Hindlimb muscle (tissue), 1 donor: ENCODE measurements at places on chromosomes 7 and 10. TPM values are rescaled to one million over a fixed set of nuclear protein-coding genes. Genes with fewer than 3 reads are reported as not detected.

DNA sequence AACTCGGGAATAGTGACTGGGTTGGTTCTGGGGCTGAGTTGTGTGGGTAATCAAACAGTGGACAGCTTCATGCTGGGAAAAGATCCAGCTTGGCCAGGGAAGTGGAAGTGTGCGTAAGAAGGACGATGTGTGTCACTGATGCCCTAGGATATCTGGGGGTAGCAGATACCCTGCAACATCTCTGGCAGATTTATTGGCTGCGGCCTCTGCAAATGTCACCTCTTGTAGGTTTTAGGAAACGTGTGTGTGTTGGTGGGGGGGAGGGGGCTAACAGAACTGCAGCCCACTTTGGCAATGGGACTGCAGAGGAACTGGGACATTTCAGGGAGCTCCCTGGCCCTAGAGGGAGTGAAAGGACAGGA lies 965 bp upstream of the AGAP3 start:
- no peak for DNase-seq

DNA sequence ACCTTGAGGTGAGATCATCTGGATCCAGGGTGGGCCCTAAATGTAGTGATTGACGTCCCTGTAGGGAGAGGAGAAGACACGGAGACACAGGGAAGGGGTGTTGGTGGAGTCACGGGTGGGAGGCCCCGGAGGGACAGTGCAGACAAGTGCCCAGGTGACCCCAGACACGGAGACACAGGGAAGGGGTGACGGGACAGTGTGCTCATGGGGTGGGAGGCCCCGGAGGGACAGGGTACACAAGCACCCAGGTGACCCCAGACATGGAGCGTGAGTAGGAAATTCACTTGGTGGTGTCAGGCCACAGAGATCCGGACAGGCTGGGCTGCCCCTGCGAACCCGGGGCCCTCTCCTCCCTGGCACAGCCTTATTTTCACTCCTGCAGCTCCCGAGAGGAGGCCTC lies 176.9 kb downstream of the PTPRN2 start:
- no peak for DNase-seq

- no peak for DNase-seq
Observed at GRCh38 chr10:121627876-121628581, 29.8 kb upstream of the FGFR2 start.

DNA sequence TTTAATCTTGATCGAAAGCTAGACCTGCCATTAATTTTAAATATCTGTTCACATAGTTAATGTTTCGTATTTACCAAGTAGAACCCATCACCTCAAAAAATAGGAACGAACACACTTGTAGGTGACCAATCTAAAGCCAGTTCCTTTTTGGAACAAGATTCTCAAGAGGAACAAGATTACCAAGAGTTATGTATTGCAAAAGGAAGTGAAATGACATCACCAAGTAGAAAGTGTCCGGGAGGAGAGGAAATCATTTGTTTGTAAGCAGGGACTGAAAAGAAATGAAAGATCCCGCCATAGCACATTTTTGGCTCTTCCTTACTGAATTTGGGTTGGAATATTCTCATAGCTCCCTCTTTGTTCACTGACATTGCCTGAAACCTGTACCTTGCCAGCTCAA lies 1200.5 kb downstream of the SORCS1 start:
- no peak for DNase-seq

GRCh38 chr10:77877441-77878344 lies 48.9 kb downstream of the DLG5 start:
- no peak for DNase-seq

GRCh38 chr10:96238646-96239623 lies 32.4 kb downstream of the BLNK start:
- no peak for DNase-seq

DNA sequence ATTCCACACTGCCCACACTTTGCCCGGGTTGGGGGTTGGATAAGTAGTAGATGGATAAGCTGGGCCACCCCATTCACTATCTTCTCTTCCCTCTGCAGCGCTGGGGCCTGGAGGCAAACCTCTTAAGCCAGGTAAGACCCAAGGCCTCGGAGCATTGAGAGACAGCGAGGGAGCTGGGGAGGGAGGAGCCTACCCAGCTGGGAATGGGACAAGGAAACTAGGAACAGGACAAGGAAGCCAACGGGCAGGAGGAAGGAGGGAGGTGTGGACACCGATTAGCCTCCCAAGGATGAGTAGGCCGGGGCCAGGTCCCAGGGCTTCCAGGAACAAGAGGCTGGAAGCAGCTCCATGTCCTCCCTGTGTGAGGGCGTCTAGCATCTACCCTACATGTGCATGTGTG lies 9.6 kb downstream of the ELN start:
- no peak for DNase-seq

- DNase-seq = no peak
Observed at GRCh38 chr10:8054494-8055407, at the start of gene GATA3. Gene GATA3 (plus strand): TSS chr10:8054688. CDS start chr10:8055656, 968 bp downstream.

DNA sequence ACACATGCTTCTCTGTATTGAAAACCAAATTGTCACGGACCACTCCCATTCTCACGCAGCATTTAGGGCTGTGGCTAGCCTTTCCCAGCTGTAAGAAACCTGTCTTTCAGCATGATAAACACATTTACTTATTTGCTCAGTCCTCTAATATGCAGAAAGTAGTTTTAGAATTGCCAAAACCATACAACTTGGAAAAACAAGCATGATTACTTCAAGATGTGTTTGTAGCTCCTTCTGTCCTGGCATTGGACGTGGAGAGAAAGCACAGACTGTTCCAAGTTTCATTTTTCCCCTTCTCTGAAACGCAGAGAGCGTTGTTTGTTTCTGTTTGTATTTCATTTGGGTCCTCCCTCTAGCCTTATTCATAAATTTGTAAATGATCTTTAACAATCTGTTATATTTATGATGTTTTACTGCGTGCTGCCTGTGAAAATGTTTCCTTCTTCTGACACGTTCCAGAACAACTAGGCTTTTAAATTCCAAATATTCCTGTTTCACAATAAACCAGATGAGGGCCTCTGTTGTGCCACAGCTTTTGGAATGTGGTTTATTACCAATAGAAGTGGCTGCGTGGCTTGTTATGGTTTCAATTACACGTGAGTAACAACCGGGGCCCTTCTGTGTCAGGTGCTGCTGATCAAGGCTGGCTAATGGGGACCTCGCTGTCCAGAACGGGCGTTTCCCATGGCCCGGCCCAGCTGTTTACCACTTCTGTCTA lies 26.1 kb downstream of the MNX1 start:
- DNase-seq = peak; percentile 62

DNA sequence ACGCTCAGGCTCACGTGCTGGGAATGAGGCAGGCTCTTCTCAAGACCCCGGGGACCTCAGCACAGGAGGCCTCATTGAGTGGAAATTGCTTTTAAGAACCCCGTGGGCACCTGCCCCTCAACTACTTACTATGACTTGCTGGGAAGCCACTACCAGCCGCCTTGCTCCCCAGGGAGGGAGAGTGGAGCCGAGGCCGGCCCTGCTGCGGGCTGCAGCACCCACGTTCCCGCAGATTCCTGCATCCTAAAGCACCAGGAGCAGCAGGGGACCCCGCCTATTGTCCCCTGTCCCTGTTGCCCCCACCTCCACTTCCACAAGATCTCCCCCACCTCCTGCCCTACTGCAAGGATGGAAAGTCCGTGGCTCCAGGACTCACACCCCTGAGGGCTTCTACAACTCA lies 541.6 kb upstream of the PFKP start:
- no peak for DNase-seq

DNA sequence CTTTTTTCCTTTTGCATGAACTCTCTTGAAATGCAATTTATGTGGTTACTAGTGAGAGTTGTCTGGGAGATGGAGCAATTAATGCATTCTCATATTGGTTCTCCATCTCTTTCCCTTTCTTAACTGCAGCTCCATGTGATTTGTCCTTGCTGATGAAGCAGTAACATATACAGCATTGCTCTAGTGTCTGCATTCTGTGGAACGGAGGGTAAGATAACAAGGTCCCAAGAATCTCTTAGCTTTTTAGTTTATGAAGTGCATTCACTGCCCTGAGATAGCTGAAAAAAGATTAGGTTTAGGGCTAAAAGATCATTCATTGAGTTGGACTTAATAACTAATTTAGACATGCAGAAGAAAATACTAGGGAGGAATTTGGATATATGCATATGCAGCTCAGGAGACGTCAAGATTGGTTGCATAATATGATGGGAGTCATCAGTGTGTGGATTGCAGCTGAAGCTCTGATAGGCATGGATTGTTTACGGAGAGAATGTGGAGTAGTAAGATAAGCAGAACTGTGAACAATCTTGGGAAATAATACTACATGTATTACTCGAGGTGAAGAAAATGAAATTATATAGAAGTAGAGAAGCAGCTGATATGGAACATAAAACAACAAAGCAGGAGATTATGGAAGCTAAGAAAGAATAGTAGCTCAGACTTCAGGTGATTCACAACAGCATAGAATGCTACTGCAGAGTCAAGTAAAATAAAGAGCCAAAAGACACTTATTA lies 404.7 kb downstream of the ARL4A start:
- no peak for DNase-seq

DNA sequence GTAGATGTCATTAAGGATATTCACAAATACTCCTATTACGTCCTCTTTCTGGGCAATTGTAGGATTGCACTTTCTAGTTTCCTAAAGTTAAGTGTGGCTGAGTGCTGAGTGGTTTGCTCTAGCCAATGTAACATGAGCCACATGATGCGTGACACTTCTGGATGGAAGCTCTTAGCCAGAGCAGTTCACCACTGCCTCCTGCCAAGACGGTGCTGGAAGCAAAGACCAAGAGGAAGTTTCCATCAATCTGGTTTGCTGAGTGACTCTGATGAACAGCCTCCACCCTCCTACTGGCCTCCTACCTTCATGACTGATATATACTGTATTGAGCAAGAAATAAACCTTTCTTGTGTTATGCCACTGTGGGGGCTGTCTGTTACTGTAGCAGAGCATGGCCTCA lies 318.1 kb downstream of the KCNMA1 start:
- DNase-seq = no peak

GRCh38 chr7:22702516-22702915 lies 24.5 kb upstream of the IL6 start:
- no peak for DNase-seq

GRCh38 chr10:103197174-103197573 lies 4.1 kb upstream of the NT5C2 start:
- DNase-seq = peak; percentile 25

GRCh38 chr7:43632746-43633145 lies 49.8 kb downstream of the STK17A start:
- DNase-seq = no peak

DNA sequence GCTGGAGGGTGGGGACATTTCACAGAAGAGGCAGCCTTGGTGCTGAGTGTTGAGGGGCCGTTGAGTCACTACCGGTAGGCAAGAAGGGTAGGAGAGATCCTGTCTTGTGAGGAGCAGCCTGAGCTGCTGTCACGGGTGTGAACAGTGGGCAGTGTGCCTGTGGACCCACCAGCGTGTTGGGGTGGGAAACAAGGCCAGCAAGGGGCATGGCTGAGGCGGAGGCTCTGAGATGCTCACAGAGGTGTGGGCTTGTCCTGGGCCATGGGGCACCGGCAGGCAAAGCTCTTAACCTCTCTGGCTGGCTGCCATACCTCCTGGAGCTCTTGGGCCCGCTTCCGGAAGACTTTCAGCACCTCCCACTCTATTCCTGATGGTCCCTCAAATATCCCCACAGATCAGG lies 33.6 kb upstream of the SMARCD3 start:
- DNase-seq = no peak

- no peak for DNase-seq
Observed at GRCh38 chr10:110619514-110620397, 24.4 kb upstream of the RBM20 start.

GRCh38 chr10:132624847-132625471 lies 87.4 kb downstream of the INPP5A start:
- DNase-seq = no peak

DNA sequence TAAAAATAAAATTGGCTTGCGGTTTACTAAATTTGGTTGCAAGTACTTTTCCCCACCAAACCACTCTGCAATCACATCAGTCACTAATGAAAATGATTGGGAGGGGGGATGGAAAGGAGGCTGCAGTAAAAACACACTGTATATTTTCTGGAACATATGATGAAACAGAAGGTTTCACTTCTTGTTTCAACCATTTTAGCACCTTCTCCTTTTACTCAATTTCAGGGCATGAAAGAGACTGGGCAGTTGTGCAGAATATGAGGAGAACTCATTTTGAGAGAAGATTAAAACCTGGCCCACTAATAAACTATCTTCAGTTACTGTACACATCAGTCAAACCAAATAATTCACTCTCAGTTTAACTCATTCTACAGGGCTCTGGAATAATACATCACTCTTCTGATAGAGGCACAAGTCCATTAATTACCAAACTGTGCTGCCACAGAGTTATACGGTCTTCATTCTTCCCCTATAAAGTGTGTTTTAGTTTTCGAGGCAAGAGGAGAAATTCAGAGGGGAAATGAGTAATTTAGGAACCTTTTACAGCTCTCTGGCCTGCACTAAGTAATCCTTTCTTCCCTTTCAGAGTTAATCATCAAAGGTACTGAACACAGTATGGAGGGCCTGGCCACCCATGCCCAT lies 25.5 kb downstream of the JAZF1 start:
- DNase-seq = no peak

DNA sequence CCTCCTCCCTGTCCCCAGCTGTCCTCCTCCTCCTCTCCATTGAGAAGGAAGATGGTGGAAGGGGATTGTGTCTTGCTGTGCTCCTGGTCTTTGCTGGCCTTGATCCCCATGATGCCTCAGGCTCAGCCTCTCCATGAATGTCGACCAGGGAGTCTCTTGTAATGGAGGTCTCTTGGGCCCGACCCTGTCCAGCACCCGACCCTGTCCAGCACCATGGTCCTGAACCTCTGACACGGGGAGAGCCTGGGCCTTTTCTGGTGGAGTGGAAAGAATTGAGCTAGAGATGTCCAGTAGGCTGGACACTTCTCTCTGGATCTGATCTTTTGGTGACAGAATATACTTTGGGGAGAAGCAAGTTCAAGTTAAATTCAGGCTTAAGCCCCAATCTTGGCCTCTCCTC lies 42.3 kb upstream of the HMX3 start:
- no peak for DNase-seq

DNA sequence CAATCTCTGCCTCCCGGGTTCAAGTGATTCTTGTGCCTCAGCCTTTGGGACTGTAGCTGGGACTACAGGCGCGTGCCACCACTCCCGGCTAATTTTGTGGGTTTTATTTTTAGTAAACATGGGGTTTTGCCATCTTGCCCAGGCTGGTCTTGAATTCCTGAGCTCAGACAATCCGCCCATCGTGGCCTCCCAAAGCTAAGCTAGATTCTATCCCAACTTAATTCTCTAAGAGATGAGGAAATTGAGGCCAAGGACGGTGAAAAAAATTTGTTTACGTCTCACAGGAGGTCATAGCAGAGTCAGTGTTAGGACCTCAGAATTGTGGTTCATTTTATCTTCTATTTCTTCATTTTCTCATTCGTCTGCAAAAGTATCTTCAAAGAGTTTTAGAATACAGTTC lies 6.1 kb downstream of the CCAR1 start:
- no peak for DNase-seq

GRCh38 chr7:44961844-44962482 lies 16.9 kb downstream of the MYO1G start:
- no peak for DNase-seq

- no peak for DNase-seq
Observed at GRCh38 chr7:74014931-74015330, 13.0 kb upstream of the ELN start.

The CYP3A7 gene
- polyA plus RNA-seq = not detected

The ACHE gene
- polyA plus RNA-seq = 82.8 TPM

The GBX1 gene
- polyA plus RNA-seq = 2.7 TPM

The OR2A1 gene
- 0.19 TPM for polyA plus RNA-seq

The HACD1 gene
- 137 TPM for polyA plus RNA-seq

The NODAL gene
- polyA plus RNA-seq = 0.68 TPM

The HMX2 gene
- not detected for polyA plus RNA-seq

The TFPI2 gene
- polyA plus RNA-seq = 1.8 TPM

The AS3MT gene
- 7.3 TPM for polyA plus RNA-seq

The ATRNL1 gene
- polyA plus RNA-seq = 0.45 TPM

The PON1 gene
- polyA plus RNA-seq = 0.46 TPM

The SDK1 gene
- 3.6 TPM for polyA plus RNA-seq

The UCN3 gene
- polyA plus RNA-seq = not detected

The GCK gene
- polyA plus RNA-seq = 7.1 TPM
